Stimulated activated CD4-positive, alpha-beta T cell treated with anti-CD3 and anti-CD28 coated beads, Interleukin-12 subunit alpha, Interleukin-12 subunit beta, amount 100 ng/mL, for 4 hours (primary cell): ENCODE measurements at places on chromosomes 4 and X.

GRCh38 chr4:4948370-4948769, 70.9 kb downstream of the CYTL1 start:
- DNase-seq: no peak

- no peak for DNase-seq
Observed at GRCh38 chr4:119314356-119314755, 7.6 kb downstream of the FABP2 start.

DNA sequence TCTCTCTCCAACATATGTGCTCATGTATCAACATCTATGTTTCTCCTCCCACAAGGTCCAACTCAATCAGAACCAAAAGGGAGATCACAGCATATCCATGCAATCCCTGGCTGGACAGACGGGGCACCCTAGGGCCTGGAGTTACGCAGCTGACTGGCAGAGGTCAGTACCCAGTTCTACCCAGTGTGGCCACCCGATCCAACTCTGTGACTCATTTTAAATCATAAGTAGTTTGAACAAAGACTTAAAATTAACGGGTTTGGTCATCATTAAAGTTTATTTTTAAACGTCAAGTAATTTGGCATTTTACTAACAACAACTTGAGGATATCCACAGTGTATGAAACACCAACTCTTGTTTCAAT, 59.5 kb downstream of the APBB2 start:
- no peak for DNase-seq

DNA sequence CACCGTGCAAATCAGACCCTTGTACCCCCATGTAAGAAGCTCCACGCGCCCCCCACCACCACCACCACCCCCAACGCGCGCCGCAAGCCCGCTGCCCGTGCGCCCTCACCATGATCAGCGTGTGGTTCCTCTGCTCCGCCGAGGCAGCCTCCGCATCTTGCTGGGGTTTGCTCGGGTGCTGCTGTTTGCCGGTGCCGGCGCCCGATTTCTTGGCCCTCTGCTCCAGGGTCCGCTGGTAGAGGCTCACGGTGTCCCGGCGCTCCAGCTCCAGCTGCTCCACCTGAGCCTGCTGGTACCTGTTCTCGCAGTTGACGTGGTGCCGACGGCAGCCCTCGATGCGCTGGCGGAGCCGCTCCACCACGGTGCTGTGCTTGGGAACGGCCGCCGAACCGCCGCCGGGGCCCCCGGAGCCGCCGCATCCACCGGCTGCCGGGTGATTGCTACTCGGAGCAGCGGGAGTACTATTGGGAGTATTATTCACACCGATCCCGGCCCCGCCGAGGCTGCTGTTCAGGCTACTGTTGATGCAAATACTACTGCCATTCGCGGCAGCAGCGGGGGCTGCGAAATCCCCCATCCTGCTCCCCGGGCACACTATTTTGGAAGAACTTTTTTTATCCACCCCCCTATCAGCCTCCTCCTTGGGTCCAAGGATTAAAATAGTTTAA, 1.1 kb downstream of the MAML3 start:
- DNase-seq: peak; percentile 47

GRCh38 chr4:168570466-168570865, 73.6 kb downstream of the PALLD start:
- no peak for DNase-seq

DNA sequence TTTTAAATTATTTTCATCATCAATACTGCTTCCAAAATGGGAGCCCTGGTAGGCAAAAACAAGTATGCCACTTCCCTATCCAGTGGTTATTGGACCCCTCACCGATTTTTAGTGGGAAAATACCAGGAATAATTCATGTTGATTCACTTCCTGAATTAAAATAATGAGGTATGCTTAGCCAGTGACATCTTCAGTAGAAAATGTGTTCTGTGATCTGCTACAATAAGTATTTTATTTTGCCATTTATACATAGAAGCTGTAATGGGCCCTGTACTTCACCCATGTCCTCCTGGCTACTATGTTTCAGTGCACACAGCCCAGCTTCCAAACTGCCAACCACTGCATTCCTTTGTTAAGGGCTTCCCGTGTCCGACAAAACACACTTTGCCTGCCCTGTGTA, 41.0 kb upstream of the KLHL34 start:
- DNase-seq: no peak

DNA sequence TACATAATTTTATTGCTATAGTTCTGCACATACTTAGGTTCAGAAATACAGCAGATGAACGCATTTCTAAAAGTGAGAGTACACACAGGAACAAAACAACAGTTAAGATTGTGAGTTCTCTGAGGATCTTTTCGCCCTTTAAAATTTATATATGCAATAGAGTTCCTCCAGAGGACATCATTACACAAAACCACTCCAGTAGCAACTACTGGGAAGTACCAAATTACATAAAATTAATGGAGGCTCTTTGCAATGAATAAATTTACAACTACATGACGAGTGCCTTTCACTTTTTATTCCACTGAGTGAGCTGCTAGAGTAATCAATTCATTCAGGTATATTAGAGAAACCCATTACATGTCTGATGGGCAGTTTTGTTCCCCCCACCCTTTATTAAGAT, 107.2 kb downstream of the PPP3CA start:
- DNase-seq: no peak

DNA sequence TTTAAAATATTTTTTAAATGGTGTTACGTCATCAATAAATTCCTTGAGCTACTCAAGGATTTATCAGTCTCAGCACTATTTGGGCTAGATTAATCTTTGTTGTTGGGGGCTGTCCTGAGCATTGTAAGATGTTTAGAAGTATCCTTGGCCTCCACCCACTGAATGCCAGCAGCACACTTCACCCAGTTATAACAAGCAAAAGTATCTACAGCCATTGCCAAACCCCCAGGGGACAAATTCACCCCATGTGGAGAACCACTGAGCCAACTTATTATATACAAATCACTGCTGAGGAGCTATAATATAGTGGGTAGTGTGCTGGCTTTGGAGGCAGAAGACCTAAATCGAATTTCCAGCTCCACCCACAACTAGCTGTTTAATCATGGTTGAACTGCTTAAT, 58.3 kb downstream of the ATP10D start:
- DNase-seq: no peak

- DNase-seq: no peak
Observed at GRCh38 chr4:174870311-174870710, 41.3 kb upstream of the GLRA3 start.

- no peak for DNase-seq
Observed at GRCh38 chrX:11422525-11422857, 129.3 kb downstream of the AMELX start.

GRCh38 chr4:22167201-22167600, 218.6 kb upstream of the KCNIP4 start:
- DNase-seq: no peak

DNA sequence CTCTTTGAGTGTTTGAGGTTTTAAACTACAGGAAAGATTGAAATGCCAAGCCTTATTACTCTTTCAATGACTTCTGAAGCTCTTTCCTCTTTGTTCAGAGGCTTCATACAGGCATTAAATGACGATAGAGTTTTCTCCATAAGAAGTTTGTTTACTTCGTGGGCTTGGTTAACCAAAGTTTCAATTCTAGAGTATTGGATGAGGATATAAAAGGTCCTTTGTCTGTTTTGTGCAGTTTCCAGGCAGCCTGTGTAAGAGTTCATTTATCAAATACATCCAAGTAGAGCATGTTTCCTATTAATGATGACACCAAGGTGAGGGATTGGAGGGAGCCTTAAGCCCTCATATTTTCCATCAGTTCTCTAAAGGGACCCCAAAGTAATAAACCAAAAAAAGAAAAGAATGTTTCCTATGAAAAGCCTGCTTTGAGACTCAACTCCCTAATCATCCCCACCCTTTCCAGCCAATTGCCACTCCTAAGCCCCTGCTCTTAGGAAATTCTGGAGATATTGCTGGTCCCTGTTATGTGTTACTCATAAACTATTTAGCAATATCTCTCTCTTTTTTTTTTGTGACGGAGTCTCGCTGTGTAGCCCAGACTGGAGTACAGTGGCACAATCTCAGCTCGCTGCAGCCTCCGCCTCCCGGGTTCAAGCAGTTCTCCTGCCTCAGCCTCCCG, 106.2 kb upstream of the IL13RA1 start:
- no peak for DNase-seq

DNA sequence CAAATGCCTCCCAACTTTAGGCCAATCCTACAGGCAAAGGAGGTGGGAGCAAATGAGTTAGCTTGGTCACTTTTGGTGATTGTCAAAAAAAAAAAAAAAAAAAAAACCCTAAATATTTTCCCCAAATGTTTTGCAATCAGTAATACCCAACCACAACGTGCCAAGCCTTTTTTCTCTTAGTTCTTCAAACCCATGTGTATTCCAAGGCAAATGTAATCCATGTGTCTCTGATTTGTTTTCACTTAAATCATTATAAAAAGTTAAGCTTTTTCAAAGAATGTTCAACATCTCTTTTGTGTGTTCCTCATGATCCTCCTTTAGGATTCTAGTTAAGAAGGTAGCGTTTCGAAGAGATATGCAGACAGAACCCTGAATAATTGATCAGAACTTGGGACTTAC, 328.4 kb downstream of the PAPSS1 start:
- no peak for DNase-seq

- DNase-seq: no peak
Observed at GRCh38 chr4:133775881-133776280, 425.7 kb downstream of the PABPC4L start.

- DNase-seq: no peak
Observed at GRCh38 chr4:89298155-89298554, 9.4 kb downstream of the GPRIN3 start.

- no peak for DNase-seq
Observed at GRCh38 chr4:85580489-85580888, 105.5 kb downstream of the ARHGAP24 start.

DNA sequence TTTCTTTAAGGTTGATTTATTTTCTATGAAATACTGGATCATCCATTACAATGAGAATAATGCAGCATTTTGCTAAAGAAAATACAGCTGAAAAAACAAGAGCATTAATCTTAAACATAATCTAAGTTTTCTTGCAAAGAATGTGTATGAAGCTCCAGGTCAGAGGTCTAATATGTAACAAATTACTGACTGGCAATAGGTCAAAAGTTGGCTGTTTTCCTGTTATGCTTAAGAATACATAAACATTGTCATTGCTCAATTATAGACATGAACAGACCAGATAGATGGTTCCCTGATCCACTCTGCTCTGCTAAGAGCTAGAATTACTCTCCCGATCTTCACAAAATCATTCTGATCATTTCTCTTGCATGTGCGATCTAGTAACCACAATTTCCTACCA, 718.6 kb downstream of the PDHA2 start:
- no peak for DNase-seq

- DNase-seq: no peak
Observed at GRCh38 chr4:104756837-104757236, 262.1 kb upstream of the CXXC4 start.

- no peak for DNase-seq
Observed at GRCh38 chr4:2263926-2264321, 2.0 kb upstream of the MXD4 start.

- DNase-seq: no peak
Observed at GRCh38 chrX:148865277-148866210, 365.1 kb downstream of the AFF2 start.

- no peak for DNase-seq
Observed at GRCh38 chr4:107885865-107886264, 45.5 kb upstream of the CYP2U1 start.

- DNase-seq: no peak
Observed at GRCh38 chr4:37879365-37879764, 11.5 kb upstream of the TBC1D1 start.

GRCh38 chr4:102663073-102663472, 97.7 kb downstream of the MANBA start:
- no peak for DNase-seq

DNA sequence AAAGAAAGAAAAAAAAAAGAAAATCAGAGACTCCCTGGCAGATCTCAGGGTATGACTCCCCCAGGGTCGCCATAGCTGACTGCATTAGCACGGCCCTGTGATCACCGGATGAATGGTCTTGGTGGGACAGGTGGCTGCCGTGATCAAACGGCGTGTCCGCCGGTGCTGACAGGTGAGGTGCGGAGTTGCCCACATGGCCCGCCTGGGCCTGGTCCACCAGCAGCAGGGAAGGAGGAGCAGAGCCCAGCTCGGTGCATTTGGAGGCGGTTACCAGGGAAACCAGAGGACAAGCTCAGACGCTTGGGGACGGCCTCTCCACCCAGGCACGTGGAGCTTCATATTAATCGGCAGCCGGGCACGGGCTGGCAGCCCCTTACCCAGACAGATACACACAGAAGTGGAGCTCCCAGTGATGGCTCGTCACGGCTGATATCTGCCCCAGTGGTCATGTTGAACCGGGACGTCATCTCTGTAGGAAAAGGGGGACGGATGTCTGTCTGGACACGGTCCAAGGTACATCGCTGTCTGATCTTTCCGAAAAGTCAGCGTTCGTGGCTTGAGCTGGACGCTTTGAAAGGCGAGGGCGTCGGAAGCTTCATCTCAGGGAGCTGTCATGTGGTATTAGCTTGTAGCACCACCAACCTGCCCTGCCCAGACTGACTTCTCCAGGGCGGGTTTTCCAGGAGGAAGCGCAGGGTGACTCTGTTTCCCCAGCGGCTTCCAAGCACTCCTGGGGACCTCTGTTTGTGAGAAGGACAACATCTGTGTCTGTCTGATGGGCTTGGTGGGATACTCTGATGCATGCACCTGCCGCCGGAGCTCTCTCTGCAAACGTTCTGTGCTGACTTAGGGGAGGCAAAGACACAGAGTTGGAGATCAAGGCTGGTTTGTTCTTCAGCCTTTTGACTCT, 180.7 kb downstream of the CRLF2 start:
- DNase-seq: no peak

- DNase-seq: no peak
Observed at GRCh38 chr4:84451546-84451945, 47.5 kb downstream of the NKX6-1 start.

- DNase-seq: no peak
Observed at GRCh38 chr4:18463987-18464559, 442.5 kb upstream of the LCORL start.

DNA sequence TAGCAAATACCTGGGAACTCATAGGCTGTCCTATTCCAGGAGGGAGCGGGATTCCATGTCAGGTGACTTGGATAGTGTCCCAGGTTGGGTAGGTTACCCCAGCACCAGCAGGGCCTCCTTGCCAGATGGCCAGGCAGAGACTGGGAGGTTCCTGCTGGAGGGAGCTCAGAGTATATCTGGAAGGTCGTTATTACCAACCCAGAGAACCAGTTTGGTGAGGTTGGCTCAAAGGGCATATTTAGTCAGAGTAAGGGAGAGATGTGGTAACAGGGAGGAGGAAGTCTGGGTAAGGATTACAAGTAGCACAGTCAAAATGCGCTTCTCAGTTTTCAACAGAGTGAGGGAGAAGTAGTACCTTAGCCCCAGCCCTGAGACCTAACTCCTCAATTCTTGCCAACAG, 53.3 kb upstream of the LNX1 start:
- DNase-seq: no peak
